ENCODE measurements at places on chromosomes 2 and 18.

DNA sequence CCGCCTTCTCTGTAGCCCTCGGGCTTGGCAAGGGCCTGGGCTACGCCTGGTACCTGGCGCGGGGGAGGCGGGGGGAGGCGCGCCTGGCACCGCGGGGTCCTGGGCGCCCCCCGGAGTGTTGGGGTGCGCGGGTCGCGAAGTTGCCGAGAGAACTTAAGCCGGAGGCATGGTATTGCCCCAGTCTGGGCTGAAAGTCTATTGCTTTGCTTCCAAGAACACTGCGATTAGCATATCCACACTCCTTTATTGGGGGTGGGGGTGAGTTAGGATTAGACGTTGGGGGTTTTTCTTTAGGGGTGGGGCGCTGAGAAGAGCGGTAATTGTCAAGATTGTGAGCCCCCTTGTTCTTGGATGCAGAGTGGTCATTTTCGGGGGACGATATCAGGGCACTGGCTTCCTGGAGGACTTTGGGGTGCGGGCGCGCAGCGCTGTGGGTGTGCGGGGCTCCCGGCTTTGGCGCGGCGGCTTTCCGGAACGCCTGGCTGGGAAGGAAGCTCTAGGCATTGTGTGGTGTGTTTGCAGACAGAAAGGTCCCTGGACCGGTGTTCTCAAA lies 798 bp downstream of the TANC1 start:
- peak; percentile 28 for DNase-seq

DNA sequence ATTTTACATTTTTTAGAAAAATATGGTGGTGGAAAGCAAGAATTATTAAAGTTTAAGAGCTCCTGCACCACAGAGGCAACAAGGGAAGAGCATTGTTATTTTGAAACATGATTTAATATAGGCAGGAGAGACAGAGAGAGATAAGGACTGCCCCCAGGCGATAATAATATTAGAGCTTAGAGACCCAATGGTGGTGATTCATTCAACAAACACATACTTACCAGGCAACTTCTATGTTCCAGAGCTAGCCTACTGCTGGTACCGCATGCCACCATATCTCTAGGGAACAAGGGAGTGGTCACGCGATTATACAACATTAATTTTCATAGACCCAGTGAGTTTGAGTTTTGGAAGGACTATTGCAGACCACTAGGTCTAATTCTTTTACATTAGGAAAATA lies 327.8 kb upstream of the SOX11 start:
- no peak for DNase-seq

DNA sequence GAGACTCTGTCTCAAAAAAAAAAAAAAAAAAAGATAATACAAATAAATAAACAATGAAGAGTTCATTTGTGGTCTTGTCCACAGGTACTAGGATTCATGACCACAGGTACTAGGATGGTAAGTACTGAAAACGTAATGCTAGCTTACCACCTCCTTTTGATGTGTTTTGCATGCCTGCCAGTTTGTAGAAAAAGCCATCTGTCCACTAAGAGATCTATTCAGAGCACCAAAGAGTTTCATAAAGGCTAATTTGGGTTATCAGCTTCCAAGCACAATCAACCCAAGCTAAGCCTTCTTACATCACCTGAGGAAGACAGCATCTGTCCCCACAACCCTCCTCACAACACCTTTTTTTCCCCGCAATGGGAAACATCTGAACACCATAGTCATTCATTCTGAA lies 477.2 kb downstream of the ZEB2 start:
- DNase-seq: no peak

- DNase-seq: no peak
These were observed 145.2 kb downstream of the ZFP36L2 start for GRCh38 chr2:43081131-43081765.

DNA sequence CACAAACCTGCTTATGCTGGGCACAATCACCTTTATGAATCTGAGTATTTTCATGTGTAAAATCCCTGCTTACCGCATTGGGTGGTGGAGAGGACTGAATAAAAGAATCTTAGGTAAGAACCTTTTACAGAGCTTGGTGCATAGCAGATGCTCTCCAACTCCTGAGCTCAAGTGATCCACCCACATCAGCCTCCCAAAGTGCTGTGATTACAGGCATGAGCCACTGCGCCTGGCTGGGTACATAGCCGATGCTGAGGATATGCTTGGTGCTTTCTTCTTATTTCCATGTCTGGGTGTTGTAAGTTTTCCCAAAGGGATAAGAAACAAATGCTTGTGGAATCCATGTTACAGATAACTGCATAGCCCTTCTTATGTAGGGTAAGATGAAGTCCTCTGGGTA lies 244.3 kb upstream of the PXDN start:
- no peak for DNase-seq

- no peak for DNase-seq
These were observed 70.8 kb downstream of the USP40 start for GRCh38 chr2:233495503-233496496.
